ENCODE measurements at places on chromosomes 12 and 14.

- DNase-seq: no peak
These were observed 29.0 kb downstream of the LGMN start for GRCh38 chr14:92719421-92719820.

DNA sequence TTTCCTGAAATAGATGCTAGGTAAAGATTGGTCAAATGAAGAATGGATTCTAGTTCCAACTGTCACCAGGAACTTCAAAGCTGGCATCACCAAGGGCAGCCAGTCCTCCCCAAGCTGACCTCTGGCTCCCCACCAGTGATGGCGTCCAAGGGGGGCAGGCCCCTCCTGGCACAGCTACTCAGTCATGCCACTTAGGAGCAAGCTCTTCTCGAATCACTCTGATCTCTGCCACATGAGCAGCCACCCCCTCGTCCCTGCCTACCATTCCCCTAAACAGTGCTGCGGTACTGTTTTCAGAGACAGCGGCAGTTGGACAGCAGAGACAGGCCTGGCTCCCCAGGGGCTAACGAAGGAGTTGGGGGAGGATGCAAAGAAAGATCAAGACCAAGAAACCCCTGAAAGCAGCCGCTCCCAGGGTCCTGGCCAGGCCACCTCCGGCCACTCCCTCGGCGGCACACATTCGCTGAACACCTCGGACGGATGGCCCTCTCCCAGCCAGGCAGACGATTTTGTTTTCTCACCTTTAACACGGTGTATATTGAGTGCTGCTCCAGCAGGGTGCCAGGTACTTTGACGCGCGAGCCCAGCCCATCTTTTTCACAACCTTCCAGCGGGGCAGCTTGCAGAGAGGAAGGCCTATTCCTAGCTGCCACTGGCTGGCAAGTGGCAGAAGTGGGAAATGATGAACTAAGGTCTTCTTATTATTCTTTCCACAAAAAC, 47.4 kb downstream of the ARL6IP4 start:
- no peak for DNase-seq

- no peak for DNase-seq
These were observed 58.6 kb downstream of the R3HDM2 start for GRCh38 chr12:57372233-57372632.

- no peak for DNase-seq
These were observed 196.6 kb upstream of the TMTC1 start for GRCh38 chr12:29980304-29980703.

- DNase-seq: no peak
These were observed 5.4 kb downstream of the STON2 start for GRCh38 chr14:81394739-81395138.

DNA sequence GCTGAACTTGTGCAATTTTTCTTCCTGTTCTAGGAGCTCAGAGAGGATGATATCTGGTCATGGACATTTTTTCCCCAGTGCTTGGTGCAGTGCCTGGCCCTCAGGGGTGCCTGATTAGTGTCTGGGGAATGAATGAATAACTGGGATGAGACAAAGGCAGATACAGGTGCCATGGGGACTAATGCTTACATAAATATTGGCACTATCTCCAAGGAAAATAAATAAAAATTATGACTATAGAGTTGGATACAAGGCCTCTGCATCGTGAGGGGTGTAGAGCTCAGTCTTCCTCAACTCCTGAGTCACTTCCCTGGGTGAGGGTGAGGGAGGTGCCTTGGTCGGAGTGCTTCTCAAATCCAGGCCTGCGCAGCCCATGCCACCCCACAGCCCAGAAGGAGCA, 188.6 kb downstream of the KCNA5 start:
- no peak for DNase-seq

DNA sequence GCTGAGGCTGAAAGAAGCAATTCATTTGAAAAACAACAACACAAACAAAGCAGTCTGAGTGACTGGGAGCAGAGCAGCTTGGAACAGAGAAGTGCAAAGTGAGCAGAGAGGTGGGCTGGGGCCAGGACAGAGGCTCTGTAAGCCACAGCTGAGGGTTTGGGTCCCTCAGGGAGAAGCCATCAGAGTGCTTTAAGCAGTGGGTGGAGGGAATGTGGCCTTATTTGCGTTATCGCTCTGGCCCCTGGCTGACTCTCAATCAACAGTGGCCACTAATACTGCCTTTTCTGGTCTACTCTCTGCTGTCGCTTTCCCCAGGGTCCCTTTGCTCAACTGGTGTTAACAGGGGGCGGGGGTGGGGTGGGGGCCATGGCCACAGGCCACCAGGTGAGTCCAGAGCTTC, 44.2 kb downstream of the IRF2BPL start:
- no peak for DNase-seq

DNA sequence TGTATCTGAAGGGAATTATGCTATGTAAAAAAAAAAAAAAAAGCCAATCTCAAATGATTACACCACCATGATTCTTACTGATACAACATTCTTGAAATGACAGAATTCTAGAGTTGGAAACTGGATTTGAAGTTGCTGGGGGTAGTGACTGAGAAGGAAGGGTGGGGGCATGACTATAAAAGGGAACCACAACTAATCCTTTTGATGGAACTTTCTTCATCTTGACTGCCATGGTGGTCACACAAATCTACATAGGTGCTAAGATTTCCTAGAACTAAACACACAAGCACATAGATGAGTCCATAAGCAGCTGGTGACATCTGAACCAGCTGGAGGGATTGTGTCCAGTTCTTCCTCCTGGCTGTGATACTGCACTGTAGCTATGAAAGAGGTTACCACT, 51.4 kb downstream of the CLMN start:
- no peak for DNase-seq

DNA sequence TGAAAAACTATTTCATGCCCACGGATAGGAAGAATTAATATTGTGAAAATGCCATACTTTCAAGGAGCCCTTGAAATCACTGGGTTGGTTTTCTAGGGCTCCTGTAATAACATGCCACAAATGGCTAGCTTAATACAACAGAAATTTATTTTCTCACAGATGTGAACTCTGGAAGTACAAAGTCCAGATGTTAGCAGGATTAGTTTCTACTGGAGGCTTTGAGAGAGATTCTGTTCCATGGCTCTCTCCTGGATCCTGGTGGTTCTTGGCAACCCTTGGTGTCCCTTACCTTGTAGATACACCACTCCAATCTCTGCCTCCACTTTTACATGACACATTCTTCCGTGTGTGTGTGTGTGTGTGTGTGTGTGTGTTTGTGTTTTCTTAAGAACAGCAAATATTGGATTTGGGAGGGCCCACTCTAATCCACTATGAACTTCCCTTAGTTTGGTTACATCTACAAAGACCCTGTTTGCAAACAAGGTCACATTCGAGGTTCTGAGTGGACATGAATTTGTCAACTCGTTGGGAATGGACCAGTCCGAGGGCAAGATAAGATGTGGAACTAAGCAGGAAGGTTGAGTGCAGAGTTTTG, 381.1 kb downstream of the IPO8 start:
- DNase-seq: no peak

GRCh38 chr14:24058260-24058950, 6.6 kb downstream of the CARMIL3 start:
- peak; percentile 76 for DNase-seq

DNA sequence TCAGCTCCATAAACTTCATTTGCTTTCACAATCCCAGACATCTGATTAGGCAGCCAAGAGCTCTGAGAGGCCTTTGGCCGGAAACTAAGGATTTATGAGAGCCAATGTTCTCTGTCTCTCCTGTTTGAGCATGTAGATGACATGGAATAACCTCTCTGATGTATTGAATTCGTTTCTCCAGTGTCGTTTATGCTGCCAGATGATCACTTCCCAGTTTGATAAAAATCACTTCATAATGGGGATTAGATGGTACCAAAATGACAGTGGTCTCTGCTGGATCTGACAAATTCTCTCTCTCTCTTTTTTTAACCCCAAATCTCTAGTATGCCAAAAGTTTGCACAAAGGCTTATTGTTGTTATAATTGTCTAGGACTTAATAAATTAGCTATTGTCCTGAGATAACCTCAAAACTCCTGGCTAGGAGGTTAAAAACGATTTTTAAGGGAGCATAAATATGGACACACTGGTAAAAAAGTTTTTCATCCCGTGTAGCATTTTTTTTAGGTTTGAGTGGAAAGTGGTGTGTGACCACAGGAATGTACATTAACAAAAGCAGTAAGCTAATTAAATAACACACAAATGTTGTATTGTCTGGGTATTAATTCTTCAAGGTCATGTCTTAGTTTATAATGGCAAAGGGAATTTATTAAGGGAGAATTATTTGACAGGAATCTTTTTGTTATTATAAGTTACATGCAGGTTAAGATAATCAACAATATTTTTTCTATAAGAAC, 82.6 kb upstream of the USP44 start:
- no peak for DNase-seq

GRCh38 chr14:96083667-96084320, 44.6 kb downstream of the C14orf132 start:
- no peak for DNase-seq

DNA sequence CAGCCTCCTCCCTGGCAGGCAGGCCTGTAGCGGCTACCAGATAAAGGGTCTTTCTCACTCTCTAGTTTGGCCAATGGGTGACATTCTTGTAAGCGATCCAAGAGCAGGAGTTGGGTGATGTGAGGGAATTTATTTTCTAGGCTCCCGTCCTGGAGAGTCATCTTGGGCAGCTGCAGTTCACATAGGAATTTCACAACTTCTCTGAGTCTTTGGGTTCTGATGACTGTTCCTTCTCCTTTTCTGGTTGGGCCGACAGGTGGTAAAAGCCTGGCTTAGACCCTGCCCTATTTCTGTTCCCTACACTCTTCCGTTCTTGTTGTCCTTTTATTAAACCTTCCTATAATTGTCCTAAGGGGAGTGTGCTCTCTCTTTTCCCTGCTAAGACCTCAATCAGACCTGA, 42.6 kb upstream of the POC1B start:
- no peak for DNase-seq

DNA sequence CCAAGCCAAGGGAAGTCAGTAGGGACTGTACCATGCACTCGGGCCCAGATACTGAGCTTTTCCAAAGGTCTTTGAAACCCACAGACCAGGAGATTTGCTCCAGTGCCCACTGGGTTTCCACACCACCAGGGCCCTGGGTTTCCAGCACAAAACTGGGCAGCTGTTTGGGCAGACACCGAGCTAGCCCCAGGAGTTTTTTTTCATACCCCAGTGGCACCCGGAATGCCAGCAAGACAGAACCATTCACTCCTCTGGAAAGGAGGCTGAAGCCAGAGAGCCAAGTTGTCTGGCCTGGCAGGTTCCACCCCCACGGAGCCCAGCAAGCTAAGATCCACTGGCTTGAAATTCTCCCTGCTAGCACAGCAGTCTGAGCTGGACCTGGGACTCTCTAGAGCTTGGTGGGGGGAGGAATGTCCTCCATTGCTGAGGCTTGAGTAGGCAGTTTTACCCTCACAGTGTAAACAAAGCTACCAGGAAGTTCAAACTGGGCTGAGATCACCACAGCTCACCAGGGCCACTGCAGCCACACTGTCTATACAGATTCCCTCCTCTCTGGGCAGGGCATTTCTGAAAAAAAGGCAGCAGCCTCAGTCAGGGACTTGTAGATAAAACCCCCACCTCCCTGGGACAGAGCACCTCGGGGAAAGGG, 793.7 kb downstream of the RPS29 start:
- DNase-seq: no peak

DNA sequence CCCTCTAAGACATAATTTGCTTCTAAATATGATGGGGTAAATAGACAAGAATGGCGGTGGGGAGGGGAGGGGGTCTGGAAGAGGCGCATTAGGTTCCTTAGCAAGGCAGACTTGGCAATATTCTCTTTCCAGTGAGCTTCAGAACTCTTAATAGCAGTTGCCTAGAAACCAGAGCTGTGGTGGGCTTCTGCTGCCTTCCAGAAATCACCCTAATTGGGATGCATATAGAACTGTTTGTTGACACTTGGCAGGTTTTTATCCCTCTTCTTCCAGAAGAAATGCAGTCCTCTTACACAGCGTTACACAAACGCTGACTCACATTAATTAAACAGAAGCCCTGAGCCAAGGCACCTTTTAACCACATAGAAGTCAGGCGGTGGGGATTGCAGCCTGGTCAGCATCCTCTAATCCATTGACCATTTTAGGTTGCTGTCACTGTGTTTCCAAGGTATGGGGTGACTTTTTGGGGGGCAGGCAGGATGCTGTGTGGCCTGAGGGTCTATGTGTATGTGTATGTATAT, 114.1 kb downstream of the CCDC60 start:
- DNase-seq: peak; percentile 7

- no peak for DNase-seq
These were observed 51.0 kb downstream of the SPTLC2 start for GRCh38 chr14:77565289-77565993.

DNA sequence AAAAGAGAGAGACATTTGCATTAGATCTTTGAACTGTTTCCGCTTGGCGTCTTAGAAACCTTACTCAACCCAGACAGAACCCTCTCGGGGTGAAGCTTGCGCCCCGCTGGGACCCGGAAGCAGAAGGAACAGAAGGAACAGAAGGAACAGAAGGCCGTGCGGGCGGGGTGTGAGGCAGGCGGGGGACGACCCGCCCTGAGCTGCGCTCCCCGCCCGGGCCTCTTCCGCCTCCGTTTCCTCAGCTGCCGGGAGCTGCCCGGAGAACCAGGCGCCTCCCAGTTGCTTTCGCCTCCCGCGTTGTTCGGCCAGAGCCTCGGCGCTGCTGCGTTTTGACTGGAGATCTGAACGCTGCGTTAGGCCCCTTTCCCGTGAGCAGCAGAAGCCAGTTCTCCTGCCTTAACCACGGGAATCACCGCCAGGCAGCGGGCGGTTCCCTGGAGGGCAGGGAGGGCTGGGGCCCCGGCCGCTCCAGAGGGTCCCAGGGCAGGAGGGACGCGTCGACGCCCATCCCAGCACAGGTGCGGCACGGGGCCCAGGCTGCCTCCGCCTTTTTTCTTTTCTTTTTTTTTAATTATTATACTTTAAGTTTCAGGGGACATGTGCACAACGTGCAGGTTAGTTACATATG, 19.3 kb upstream of the MMP17 start:
- DNase-seq: no peak

- no peak for DNase-seq
These were observed 166.4 kb upstream of the FKBP4 start for GRCh38 chr12:2628401-2628800.

DNA sequence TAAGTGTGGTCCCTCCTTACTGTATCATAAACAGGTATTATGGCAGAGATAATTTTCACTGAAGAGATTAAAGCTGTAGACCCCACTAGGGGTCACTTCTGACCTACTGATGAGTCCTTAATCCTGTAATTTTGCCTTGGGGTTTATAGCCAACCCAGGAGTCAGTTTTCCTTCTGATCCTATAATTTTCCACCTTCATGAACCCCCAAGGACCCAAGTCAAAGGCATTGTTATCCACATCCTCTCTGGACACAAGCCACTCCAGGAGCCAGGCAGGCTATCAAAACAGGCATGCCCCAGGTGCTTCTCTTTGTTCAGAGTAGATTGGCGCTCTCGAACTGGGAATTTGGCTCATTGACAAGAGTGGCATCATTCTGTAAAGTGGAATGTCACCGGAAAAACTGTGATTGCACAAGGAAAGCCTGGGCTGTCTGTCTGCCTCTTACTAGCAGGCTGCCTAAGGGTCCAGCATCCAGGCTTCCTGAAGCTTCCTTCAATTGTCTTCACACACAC, 1523.2 kb upstream of the FLRT2 start:
- no peak for DNase-seq

- no peak for DNase-seq
These were observed 3.8 kb upstream of the HOXC8 start for GRCh38 chr12:54004841-54005530.

- DNase-seq: no peak
These were observed 291.2 kb upstream of the TMTC1 start for GRCh38 chr12:30074916-30075315.

Measured in amygdala (tissue), 56 donors.